Stimulated activated CD4-positive, alpha-beta T cell treated with anti-CD3 and anti-CD28 coated beads, Interleukin-2, amount 100 ng/mL, for 48 hours (primary cell): ENCODE measurements at places on chromosomes 13 and 19.

DNA sequence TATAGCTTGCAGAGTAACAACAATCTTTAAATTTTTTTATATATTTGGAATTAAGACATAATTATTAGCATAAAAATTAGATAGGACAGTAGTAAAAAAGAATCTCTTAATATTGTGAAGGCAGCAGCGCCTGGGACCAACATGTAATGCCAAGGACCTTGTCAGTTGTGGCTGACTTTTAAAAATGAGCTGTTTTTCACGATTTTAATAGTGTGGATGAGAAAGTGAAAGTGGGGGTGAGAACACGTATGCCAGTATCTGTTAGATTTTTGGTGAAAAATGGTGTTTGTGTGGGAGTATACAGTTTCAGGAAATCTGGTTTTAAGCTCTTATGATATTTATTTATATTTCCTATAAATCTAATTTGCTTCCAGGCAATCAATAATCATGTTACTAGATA lies 125.2 kb downstream of the LMO7 start:
- DNase-seq = no peak

- no peak for DNase-seq
These were observed 158.0 kb downstream of the VWA8 start for GRCh38 chr13:41802684-41803444.

DNA sequence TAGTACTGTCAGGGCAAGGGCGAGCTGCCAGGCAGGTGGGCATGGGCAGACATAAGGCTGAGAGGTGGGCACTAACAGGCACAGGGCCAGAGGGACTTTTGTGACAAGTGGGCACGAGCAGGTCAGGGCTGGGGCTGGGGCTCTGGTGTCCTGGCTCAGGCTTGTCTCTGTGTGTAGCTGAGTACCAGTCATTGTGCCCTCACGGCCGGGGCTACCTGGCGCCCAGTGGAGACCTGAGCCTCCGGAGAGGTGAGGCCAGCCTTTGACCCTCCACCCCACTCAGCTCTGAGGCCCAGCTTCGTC lies 21.6 kb downstream of the LTBP4 start:
- no peak for DNase-seq

DNA sequence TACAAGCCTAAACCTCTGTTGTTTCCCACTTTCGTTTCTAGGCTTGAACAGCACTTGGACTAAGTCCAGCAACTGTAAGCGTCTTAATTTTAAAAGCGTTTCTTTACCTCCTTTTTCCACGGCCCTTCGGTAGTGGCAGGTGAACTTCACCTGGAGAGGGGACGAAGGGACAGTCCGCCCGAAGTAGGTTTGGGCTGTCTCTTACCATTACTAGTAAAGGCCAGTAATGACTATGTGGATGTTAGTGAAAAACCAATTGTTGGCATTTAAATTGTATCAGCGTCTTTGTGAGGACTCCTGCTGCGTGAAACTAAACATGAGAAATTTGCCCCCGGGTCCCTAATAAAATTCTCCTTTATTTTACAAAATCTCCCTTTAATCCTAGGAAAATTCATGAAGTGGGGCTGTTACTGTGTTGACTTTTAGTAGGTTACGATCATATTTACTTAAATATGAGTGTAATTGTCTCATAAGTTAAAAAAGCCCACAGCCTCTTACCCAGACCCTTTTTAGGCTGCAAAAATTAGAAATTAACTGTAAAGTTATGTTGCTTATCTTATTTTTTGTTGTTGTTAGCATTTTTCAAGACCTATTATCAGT lies 983 bp downstream of the ITM2B start:
- DNase-seq = no peak

DNA sequence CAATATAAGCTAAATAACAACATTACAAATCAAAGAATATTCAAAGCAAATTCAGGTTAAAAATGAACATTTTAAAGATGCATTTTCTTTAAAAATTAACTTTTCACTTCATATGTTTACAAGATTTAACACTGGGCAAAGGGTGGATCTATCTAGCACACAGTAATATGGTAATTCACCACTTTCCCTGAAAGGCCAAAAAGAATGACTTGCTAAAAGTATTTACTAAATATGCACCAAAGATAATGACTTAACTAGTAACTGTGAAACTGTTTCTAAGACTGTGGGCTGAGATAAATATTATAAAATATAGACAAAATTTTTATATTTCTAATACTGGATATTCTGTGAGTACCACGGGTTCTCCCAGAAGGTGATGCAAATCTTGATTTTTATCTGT lies 4.5 kb upstream of the EEF1AKMT1 start:
- no peak for DNase-seq

- no peak for DNase-seq
These were observed 101.3 kb downstream of the VWA8 start for GRCh38 chr13:41859565-41859964.
